Osteoblast (primary cell): ENCODE measurements at places on chromosomes 1 and 21. TPM values are rescaled to one million over a fixed set of nuclear protein-coding genes. Genes with fewer than 3 reads are reported as not detected.

Gene EFHD2
- total RNA-seq, result 35.8 and 36.8 TPM in 2 replicates

Gene THEMIS2
- total RNA-seq, result 16.8 and 17.4 TPM in 2 replicates

Gene OR6N1
- total RNA-seq, result not detected in 2 replicates

Gene ASCL5
- not detected in 2 replicates for total RNA-seq

Gene COL16A1
- total RNA-seq, result 158 and 197 TPM in 2 replicates

Gene TRABD2B
- total RNA-seq, result under 0.01 TPM in 2 replicates

Gene AKNAD1
- not detected in 2 replicates for total RNA-seq

Gene PTPN14
- 122 and 131 TPM in 2 replicates for total RNA-seq

Gene IGFN1
- under 0.01 TPM in 2 replicates for total RNA-seq

Gene CFAP74
- total RNA-seq, result not detected in 2 replicates

Gene TSACC
- 0.36 TPM in 1 of 2 replicates, not detected in the other for total RNA-seq

Gene RGS13
- not detected in 2 replicates for total RNA-seq

Gene LYPD8
- total RNA-seq, result not detected in 2 replicates

Gene RIMS3
- total RNA-seq, result 3.5 and 6.2 TPM in 2 replicates

Gene FAM163A
- total RNA-seq, result not detected in 2 replicates

Gene SLFNL1
- 0.59 and 0.72 TPM in 2 replicates for total RNA-seq

Gene TIE1
- total RNA-seq, result not detected in 2 replicates

Gene HSD3B1
- not detected in 2 replicates for total RNA-seq

Gene RYR2
- not detected in 2 replicates for total RNA-seq
